ENCODE measurements at places on chromosomes 16 and 17. TPM values are rescaled to one million over a fixed set of nuclear protein-coding genes. Genes with fewer than 3 reads are reported as not detected.

Gene TNFRSF13B
- not detected for total RNA-seq

Gene CRHR1
- total RNA-seq = 0.10 TPM

Gene WDR59
- total RNA-seq = 8.9 TPM

Gene CES1
- total RNA-seq = not detected

- DNase-seq = no peak
Observed at GRCh38 chr16:58464047-58464915, 35.7 kb upstream of the NDRG4 start.

DNA sequence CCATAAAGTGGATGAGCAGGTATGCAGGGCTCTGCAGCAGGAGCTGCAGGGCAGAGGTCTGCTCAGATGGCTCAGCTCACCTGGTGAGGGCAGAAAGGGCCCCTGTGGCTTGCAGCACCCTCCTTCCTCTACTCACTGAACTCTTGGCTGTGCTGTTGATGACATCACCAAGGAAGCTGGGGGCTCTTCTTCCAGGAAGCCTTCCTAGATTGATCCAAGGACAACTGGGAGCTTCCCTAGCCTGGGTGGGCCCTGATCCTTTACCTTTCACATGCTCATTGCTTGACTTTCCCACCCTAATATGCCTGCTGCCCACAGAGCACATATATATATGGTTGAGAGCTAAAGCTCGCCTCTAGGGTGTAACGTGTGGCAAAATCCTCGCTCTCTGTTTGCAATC lies 2.5 kb downstream of the KIF19 start:
- DNase-seq = no peak

- no peak for DNase-seq
Observed at GRCh38 chr17:19460700-19461099, 49.7 kb downstream of the RNF112 start.

- no peak for DNase-seq
Observed at GRCh38 chr16:13401641-13402040, 500.2 kb downstream of the SHISA9 start.

DNA sequence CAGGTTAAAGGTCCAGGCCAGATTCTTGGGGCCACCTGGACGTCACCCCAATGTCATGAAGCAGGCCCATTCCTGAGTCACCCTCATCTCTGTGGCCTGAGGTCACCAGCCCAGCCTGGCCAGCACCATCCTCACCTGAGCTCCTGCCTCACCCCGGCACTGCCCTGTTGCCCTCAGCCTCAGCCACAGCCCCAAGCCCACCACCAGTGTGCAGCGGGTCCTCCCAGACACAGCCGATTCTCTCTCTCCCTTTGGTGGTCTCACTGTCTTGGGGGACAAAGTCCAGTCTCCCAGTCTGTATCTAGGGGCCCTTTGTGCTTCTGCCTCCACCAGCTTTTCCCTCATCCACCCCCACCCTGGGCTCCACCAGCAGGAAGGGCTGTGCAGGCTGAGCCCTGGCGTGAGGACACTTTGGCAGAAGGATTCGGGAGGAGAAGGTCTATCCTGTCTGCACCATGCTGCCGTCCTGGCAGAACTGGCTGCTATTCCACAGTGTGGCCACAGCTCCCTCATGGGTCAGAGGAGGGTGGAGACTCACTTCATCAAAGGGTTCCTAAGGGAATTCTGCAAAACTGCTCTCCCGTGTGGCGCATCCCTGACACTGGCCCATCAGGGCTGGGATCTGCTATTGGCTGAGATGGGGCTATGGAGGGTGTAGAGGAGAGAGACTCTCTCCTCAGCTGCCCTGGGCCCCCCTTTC lies 64.3 kb downstream of the PRMT7 start:
- DNase-seq = no peak

DNA sequence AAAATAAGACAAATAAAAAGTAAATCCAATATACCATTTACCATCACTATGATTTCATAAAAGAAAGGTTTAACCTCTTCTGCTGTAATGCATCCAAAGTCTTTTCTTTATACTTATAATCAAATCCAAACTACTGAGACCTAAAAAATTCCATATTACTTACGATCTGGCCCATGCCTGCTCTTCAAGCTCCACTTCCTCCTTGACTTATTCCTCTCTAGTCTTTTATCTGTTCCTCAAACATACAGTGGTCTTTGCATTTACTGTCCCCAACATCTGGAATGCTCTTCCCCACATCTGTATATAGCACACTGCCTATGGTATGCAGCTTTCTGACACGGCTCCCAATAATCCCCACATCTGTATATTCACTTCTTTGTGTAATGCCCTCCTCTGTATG lies 33.8 kb downstream of the PCTP start:
- DNase-seq = no peak

- no peak for DNase-seq
Observed at GRCh38 chr16:74744566-74744965, 30.1 kb downstream of the FA2H start.

- DNase-seq = no peak
Observed at GRCh38 chr17:48748718-48749566, 20.4 kb upstream of the HOXB13 start.

- no peak for DNase-seq
Observed at GRCh38 chr16:4663777-4664465, 29.4 kb upstream of the NUDT16L1 start.

GRCh38 chr17:17448076-17448475 lies 28.7 kb upstream of the MED9 start:
- no peak for DNase-seq

DNA sequence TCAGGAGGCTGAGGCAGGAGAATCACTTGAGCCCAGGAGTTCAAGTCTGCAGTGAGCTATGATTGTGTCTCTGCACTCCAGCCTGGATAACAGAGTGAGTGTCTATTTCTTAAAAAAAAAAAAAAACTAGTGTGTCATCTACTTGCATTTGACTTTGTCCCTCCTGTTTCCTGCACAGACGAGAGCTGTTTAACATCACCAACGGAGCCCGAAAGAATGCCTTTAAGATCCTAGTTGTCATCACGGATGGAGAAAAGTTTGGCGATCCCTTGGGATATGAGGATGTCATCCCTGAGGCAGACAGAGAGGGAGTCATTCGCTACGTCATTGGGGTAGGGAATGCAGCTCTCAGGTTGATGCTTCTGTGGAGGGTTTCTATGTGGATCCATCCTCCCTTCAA lies 13.4 kb downstream of the ITGAM start:
- no peak for DNase-seq

DNA sequence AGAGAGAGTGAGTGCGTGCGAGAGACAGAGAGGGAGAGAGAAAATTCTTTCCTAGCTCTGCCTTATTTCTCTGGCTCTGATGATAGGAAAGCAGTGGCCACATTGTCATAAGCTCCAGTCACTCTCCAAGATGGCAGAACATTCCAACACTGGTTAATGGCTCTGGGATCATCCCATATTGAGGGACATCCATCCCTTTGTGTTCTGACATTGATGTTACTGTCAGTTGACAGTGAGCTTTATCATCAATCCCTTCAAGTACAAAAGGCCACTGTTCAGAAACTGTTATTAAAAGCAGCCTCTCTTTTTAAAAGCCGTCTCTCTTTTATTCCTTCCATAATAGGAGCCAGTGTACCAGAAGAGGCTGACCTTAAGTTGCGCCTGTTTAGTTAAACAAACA lies 1084.9 kb upstream of the RBFOX1 start:
- no peak for DNase-seq

- DNase-seq = no peak
Observed at GRCh38 chr16:80341263-80341662, 199.5 kb upstream of the DYNLRB2 start.

GRCh38 chr17:68564415-68565111 lies 36.6 kb downstream of the FAM20A start:
- DNase-seq = no peak

GRCh38 chr16:67936124-67936879 lies at the start of gene PSMB10:
PSMB10 (minus strand) TSS chr16:67936850; CDS start chr16:67936749, 101 bp downstream.
- no peak for DNase-seq

DNA sequence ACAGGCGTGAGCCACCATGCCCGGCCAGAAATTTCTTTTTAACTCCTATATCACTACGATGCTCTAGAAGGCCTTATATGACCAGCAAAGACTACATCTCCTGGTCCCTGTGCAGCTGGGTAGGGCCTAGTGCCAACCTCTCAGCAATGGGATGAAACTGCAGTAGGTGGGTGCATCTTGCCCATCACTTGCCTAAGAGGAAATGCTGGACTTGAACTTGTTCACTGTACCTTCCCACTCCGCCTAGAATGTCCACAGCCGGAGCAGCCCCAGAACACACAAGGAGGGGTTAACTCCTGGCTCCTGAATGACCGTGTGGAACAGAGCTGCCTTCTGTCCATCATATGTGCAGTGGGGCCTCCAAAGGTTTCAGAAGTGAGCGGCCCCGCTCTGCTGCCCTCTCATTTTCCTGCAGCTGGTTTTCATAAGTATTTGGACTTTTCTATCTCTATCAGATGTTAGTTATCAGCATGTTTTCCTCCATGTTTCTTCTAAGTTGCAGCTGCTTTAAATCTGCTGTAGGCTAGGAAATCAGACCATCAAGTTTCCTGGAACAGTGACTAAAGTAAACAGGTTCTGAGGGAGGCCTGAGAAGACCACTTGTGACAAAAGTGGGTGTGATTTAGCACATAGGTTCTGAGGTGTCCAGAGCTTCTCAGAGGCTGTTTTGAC lies 52.5 kb downstream of the WSB1 start:
- DNase-seq = no peak
